ENCODE measurements at places on chromosomes 13 and 19.

DNA sequence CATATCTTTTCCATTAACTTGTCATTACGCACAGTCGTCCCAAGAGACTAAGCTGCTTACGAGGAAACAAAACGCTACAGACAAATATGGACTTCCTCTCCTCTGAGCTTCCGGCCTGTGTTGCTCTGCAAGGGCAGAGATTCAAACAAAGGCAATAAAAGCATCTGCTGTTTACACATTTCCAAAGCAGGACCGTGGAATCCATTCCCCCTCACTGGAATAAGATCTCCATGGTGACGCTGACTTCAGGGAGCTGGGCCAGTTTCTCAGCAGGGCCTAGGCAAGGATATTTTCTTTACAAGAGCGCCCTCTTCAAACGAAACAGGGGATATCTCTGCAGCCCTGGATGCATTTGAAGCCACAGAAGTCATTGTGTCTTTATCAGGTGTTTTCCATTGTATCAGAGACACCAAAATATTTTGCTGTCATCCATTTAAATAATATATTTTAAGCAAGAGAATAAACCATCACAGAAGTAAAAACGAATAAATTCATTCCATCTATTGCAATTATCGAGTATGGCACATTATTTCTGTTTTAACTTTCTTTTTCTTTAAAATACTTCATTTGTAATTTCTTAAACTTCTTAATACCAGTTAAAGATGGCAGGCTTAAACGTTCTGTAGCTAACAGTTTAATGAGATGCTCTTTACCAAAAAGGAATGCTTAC, 177.5 kb downstream of the DCLK1 start:
- no peak for DNase-seq

DNA sequence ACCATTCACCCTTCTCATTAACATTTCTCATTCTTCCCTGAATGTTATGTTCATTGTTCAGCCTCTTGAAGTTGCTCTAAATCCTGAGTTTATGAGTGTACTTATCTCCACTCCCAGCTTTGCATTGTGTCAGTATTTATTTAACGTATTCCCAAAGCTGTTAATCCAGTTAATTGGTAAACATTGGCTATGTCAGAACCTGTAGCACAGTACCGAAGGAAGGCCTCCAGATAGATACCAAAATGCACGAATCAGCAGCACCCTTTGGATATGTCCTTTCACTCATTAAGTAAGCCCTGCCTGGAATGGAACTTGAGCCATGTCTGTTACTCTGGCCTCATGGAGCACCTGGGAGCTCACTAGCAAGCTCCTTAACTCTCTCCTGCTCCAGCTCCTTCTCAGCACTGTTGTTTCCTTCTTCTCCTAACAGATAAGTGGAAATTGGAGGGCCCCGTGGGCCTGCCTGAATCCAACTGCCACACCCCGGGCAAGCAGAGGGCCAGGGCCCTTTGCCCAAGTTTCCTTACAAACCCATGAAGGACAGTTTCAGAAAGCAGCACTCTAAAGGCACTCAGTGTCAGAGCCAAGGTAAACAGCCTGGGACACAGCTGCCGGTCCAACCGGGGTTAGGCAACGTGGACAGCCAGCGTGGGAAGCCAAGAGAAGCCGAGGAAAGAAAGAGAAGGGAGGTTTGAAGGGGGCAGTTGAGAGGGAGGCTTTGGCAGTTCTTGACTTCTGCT, 155.0 kb upstream of the SERP2 start:
- no peak for DNase-seq

DNA sequence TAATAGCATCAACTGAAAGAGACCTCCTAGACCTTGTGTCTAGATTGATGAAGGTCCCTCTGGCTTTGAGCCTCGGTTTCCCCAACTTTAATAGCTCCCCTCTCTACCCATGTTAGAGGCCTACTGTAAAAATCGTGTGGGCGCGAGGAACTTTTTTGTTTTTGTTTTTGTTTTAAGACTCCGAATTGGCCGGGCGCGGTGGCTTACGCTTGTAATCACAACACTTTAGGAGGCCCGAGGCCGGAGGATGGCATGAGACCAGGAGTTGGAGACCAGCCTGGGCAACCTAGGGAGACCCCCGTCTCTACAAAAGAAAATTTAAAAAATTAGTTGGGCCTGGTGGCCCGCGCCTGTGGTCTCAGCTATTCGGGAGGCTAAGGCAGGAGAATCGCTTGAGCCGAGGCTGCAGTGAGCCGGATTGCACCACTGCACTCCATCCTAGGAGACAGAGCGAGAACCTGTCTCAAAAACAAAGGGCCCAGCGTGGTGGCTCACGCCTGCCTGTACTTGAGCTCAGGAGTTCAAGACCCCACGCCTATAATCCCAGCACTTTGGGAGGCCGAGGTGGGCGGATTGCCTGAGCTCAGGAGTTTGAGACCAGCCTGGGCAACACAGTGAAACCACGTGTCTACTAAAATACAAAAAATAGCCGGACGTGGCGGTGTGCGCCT, 858 bp upstream of the PPP6R1 start:
- no peak for DNase-seq

DNA sequence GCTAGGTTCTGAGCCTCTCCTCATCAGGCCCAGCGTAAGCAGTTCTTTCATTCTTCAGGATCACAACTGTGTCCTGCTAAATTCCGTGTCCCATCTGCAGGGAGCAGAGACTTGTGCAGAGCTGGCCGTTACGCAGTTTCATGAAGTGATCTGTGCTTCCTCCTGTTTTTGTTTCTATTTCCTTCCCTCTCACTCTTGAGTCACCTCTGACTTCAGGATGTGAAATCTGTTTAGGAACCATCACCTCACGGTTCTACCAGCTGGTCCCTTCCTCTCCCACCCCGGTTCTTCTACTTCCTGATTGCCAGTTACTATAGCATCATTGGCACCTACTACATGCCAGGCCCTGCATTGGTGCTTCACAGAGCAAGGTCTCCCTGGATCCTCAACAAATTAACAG, 8.5 kb downstream of the MAU2 start:
- DNase-seq: no peak

GRCh38 chr19:40791349-40791748, 7.6 kb upstream of the EGLN2 start:
- DNase-seq: no peak

DNA sequence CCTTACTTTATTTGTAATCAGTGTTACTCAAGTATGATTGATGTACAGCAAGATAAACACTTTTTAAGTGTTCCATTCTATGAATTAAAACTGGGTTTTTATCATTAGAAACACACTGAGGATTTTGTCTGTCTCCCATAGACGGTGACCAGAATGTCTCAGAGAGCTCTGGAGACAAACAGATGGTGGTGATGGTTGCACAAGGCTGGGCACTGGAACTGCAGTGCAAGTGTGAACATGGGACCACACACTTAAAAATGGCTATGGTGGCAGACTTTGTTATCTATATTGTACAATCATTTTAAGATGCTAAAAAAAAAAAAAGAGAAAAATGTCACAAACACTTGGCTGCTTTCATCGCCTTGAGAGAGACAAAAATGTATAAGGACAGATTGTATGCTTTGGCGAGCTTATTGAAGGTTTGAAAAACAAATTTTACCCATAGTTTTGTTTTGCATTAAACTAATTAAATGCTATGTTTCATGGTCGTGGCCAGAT, 273.0 kb downstream of the SHISA2 start:
- DNase-seq: no peak

- no peak for DNase-seq
These were observed 73.5 kb upstream of the PCDH17 start for GRCh38 chr13:57558051-57558467.

- no peak for DNase-seq
These were observed 99.9 kb upstream of the FAM216B start for GRCh38 chr13:42681326-42682100.
